ENCODE measurements at places on chromosomes 1 and 21.

- DNase-seq, result peak; percentile 57
These were observed 100.1 kb upstream of the SLC2A1 start for GRCh38 chr1:43058545-43059360.

GRCh38 chr1:184270556-184270955, 116.3 kb upstream of the C1orf21 start:
- peak; percentile 4 for DNase-seq

- DNase-seq, result no peak
These were observed 88.2 kb downstream of the PAPPA2 start for GRCh38 chr1:176551146-176551545.

- DNase-seq, result no peak
These were observed 20.1 kb upstream of the AJAP1 start for GRCh38 chr1:4634156-4634792.

- no peak for DNase-seq
These were observed 20.3 kb downstream of the RHBG start for GRCh38 chr1:156389311-156389710.

DNA sequence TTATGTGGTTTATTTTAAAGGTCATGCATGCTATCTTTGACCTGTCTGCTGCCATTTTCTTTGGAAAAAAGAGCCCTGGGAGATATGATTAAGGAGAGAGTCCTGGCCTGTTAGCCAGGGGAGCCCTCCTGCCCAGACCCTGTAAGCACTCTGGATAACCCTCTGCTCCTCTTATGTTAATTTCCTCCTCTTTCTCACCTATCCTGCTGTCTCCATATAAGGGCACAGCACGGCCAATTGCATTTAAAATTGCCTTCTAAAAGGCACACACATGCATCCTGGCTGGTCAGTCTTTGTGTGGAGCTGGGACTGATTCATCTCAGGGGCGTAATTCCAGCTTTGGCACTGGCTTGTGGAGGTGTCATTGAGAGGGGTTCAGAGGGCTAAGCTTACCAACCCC, 158.9 kb downstream of the ST6GALNAC5 start:
- DNase-seq, result no peak

- no peak for DNase-seq
These were observed 6.9 kb downstream of the ENO1 start for GRCh38 chr1:8871539-8871935.

GRCh38 chr1:78053498-78053897, 7.7 kb downstream of the GIPC2 start:
- DNase-seq, result no peak

DNA sequence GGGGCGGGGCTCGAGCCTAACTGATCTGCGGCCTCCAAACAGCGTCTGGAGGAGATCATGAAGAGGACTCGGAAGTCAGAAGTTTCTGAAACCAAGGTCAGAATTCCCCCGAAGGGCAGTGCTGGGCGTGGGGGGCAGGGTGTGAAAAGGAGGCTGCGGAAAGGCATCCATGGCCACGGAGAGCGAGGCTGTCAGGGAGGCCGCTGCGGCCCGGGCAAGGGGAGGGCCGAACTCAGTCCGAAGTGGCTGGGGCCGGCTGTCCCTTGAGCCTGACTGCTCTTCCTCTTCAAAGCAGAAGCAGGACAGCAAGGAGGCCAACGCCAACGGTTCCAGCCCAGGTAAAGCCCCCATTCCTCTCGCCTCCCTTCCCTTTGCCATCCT, 23.2 kb downstream of the MAP7D1 start:
- no peak for DNase-seq

DNA sequence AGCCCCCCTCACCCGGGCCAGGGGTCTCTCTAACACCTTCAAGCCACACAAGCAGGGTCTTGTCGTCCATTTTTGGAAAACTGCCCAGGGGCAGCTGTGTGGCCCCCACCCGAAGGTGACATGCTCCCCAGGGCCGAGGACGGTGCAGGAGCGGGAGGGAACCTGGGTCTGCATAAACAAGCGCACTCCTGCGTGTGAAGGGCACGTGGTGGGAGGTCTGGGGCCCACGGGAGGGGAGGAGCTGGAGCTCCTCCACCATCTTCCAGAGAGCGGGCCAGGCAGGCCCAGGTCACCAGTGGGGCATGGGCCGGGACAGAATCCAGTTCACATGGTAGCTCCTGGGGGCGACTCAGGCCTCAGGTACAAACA, 16.5 kb downstream of the CFAP74 start:
- no peak for DNase-seq

DNA sequence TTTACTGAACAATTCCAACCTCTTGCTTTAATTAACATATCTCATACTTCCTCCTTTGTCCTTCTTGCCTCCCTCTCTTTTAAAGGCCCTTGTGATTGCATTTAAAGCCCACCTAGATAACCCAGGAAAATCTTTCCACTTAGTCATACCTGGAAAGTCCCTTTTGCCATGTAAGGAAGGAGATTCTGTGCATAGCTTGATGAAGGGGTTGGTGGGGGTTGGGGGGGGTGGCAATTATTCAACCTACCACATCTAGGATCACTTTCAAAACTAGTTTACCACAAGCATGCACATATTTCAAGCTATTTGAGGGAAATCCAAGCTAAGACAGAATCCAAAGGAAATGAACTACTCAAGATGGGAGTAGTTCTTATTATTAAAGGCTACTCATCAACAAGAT, 249.1 kb upstream of the PTBP2 start:
- peak; percentile 81 for DNase-seq

- DNase-seq, result no peak
These were observed 351.4 kb downstream of the NUF2 start for GRCh38 chr1:163672976-163673758.

- no peak for DNase-seq
These were observed 551.5 kb downstream of the LMO4 start for GRCh38 chr1:87880098-87880760.

- peak; percentile 50 for DNase-seq
These were observed 165.3 kb downstream of the SDCCAG8 start for GRCh38 chr1:243420946-243421685.
